ENCODE measurements at places on chromosomes 3 and 15.

DNA sequence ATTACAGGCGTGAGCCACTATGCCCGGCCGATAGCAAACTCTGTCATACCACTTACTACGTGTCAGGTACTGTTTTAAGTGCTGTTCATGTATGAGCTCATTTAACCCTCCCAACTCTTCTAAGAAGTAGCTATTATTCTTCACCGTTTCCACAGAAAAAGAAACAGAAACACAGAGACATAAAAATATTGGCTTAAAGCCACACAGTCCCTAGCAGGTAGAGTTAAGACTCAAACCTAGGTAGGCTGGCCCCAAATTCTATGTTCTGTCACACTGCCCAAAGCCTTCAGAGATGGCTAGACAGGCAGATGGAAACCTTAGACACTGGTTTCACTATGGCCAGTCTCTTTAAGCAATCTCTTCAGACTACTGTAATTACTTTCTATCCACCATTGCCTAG, 149.8 kb upstream of the KCNMB2 start:
- DNase-seq = no peak

DNA sequence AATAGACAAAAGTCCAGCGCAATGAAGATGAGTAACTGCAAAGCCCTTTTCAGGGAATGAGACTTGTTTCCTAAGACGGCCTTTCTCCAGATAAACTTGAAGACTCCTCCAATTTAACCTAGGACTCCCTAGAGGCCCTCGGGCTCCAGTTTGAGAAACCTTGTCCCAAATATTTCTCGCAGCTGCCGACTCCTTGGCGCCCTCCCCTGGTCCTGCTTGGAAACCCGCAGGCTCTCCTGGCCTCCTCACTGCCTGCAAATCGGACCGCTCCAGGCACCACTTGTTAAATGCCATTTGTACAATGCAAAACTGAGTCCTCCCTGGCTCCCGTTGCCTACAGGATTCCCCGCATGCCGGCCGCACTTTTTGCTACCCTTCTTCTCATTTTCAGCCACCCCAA, 36.8 kb downstream of the MUC4 start:
- no peak for DNase-seq

GRCh38 chr15:43903864-43904290, 77.1 kb downstream of the WDR76 start:
- peak; percentile 16 for DNase-seq

DNA sequence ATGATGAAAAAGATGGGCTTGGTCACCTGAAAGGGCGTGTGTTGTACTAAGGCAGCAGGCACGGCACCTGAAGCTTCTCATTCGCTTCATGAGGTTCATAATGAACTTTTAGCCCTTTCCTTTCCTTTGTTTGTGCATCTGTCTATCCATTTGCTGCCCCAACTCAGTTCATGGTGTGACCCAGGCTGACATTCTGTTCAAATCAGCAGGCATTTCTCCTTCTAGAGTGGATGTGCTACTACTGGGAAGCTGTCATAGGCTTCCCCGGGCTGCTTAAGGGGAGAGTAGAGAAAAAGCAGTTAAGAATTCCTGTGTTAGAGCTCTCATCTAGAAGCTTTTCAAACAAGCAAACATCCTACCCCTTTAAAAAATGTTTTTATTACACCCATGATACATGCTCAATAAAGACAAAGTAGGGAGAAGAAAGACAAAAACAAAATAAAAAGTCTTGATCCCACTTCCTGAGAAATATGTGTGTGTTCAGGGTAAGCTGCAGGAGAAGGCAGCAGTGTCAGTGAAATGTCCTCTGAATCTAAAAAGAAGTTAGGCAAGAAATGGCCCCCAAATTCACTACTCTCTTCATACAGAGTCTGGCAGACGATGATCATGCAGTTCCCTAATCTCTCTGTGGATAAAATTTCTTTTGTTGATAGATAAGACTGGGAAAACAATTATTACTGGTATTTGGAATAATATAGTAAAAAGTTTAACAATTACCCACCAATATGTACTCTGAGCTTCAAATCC, 136.9 kb upstream of the PFN2 start:
- DNase-seq = no peak

DNA sequence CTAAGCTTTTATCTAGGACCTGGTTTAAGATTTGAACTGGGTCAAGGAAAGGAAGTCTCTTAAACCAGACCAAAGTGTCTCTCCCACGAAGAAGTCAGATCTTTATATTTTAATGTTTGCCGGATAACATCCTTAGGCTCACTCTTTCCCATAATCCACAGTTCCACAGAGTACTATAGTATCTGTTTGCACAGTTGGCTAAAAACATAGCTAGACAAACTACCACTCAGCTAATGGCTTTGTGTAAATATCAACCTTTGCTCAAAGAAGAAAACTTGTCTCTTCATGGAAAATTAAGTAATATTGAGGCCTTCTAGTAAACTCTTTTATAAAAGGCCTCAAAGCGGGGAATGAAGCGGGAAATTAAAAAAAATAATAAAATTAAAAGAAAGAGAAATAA, 13.5 kb upstream of the SLC9C1 start:
- no peak for DNase-seq

DNA sequence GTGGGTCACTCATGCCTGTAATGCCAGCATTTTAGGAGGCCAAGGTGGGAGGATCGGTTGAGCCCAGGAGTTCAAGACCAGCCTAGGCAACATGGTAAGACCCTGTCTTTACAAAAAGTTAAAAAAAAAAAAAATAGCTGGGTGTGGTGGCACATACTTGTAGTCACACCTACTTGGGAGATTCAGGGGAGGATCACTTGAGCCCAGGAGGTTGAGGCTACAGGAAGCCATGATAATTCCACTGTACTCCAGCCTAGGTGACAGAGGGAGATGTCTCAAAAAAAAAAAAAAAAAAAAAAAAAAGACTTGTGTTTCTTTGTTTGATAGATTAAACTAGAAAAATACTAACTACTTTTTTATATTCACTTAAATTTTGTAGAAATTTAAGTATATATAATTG, 14.6 kb downstream of the RAB7A start:
- no peak for DNase-seq

- no peak for DNase-seq
Observed at GRCh38 chr3:158091531-158091930, 14.7 kb downstream of the SHOX2 start.

DNA sequence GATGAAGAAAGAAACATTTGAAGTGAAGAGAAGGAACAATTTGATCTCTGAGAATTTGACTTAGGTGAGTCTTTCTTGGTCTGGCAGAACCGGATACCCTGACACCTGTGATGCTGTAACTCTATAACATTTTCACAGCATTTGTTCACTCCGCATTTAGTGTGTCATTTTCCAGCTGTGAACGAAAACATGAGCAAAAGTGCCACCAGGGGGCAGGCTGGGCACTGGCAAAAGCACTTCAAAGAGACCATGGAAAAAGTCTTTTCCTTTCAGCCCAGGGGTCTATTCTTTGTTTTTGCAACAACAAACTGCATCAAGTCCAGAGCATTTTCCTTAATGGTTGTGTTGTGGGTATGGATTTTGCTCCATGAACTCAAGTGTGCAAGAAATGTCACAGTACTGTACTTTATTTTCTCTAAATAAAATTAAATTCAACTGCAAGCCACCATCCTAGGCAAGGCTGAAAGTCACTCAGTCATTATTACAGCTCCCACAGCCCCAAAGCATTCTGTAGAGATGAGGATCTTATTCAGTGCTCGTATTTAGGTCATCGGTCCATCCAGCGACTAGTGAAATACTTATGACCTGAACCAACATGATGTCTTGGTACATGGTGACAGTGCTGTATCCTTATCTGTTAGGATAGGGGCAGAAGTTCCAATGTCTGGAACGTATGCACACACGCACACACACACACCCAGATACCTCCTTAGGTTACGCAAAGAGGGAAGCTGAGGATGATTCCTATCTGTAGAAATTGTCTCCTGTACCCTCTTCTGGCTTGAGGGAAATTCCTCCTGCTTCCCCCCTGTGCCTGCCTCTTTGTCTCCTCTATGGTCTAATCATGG, 125.5 kb downstream of the GADL1 start:
- peak; percentile 50 for DNase-seq

GRCh38 chr3:99678896-99679295, 40.5 kb downstream of the COL8A1 start:
- DNase-seq = no peak

GRCh38 chr15:29924750-29925149, 102.5 kb upstream of the TJP1 start:
- DNase-seq = no peak

GRCh38 chr3:10331320-10331719, 10.4 kb upstream of the SEC13 start:
- no peak for DNase-seq

DNA sequence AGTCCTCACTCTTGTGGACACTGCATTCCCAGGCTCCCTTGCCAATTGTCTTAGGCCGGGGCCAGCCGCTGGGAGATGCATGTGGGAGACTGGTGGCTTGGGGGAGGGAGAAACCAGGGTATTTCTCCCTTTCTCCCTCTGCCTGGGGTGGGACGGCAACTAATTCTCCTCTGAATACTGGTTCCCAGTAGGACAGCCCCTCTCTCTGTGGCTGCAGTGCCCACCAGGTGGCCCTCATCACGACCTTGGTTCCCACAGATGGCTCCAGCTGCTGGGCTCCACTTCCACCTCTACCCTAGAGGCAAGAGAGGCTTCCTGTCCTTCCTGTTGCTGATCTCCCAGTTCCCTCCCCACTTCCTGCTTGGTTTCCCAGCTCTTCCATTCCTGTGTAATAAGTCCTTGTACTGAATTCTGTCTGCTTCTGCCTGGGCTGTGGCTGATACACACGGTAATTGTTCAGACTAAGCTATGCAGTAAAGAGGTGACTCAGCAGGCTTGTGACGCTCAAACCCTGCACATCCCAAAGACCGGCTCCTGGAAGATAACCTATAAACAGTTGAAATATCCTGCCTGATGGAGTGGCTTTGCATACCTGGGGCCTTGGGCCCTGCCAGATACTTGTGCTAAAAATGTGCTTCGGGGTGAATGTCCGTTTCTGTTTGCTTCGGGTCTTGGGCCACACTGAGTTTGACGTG, 20.4 kb upstream of the COPG1 start:
- no peak for DNase-seq

- no peak for DNase-seq
Observed at GRCh38 chr3:189530822-189531221, 100.4 kb upstream of the TP63 start.

- DNase-seq = no peak
Observed at GRCh38 chr15:36330598-36330997, 248.8 kb upstream of the CDIN1 start.

DNA sequence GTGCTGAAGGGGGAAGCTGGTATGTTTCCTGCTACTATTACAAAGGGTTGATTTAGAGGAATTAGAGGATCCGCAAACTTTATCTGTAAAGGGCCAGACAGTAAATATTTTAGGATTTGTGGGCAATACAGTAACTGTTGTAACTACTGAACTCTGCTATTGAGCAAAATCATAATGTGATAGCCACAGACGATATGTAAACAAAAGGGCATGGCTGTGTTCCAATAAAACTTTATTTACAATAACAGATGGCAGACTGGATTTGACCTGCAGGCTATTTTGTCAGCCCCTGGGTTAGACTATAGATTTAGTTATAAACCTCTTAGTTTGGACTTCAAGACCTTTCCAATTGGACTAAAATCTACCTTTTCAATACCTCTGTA, 27.8 kb upstream of the KCNMB2 start:
- DNase-seq = no peak

DNA sequence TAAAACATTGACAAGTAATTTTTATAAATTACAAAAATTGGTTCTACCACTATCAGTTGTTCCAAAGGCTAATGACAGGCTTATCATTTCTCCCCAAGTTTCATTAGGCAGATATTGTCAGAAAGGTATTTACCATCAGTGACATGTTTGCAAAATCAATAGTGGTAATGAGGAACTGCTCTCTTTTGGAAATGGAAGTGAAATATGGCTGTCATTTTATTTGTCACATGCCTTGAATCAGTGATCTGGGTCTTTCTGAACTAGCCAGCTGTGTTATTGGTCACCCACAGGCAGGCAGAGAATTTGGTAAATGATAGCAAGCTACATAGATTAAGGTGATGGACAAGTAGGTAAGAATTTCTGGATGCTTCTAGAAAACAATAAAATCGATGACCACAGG, 268.0 kb upstream of the ARHGEF26 start:
- no peak for DNase-seq

- DNase-seq = no peak
Observed at GRCh38 chr3:159733194-159733860, 255.3 kb upstream of the IL12A start.

DNA sequence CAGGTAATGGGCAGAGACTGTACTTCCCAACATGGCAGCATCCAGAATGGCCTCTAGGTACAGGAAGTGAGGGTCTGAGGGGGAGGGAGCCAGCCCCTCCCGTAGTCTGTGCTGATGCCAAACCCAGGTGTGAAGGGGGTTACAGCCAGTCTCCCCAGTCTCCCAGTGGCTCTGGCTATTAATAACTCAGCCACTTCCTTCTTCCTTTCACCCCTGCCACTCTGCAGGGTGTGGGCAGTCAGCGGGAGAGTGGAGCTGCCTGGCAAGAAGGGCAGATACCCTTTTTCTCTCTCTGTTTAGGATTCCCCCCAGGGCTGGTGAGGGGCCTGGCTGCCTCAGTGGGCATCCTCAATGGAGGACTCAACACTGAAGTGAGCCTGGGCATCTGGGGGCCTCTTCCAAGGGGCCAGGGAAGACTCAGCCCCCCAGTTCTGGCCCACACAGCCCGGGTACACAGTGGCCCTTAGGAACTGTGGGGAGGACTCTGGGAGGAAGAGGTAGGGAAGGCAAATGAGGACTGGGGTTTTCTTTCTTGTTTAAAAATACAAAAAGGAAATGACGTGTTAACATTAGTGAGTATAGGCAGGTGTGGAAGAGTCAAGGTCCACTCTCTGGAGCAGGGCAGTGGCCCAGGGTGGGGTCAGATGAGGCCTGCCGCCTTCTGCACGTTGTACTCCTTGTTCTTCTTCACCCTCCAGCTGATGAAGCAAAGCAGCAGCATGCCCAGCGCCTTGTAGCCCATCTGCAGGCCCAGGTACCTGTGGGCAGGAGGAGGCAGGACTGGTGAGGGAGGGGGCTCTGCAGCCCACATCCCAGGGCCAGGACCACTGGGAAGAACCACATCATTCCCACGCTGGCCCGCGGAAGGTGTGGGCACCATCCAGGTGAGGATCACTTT, 38.6 kb upstream of the RAB6B start:
- DNase-seq = no peak

DNA sequence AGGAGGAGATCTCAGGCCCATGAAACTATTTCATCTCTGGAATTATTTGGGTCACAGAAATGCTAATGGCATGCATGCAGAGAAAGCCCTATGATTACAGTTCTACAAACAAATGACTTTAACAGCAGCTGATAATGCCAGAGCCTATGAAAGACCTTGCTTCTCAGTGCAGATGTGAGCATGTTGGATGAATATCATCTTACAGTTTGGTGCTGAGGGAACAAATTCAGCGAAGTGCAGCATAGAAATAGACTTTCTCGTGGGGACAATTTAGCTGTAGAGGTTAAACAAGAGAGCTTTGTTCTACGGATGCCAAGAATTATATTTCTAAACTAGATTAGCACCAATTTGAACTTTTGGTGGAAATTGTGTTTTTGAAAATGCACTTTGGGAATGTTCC, 27.7 kb downstream of the PTX3 start:
- no peak for DNase-seq

GRCh38 chr3:126433496-126434263, 39.0 kb downstream of the CFAP100 start:
- no peak for DNase-seq

Measured in activated CD4-positive, CD25-positive, alpha-beta regulatory T cell (primary cell).